Progenitor cell of endocrine pancreas (in vitro differentiated cells): ENCODE measurements at places on chromosomes 3 and 15. TPM values are rescaled to one million over a fixed set of nuclear protein-coding genes. Genes with fewer than 3 reads are reported as not detected.
A peak's percentile ranks its signal among the peaks of the same experiment; 100 is the strongest.

GRK7 gene
- total RNA-seq: 0.14 TPM in 1 of 2 replicates, not detected in the other

PIK3R4 gene
- 29.3 and 32.2 TPM in 2 replicates for total RNA-seq

HGD gene
- total RNA-seq: 11.9 and 27.8 TPM in 2 replicates

IL17RC gene
- total RNA-seq: 13.4 and 17.1 TPM in 2 replicates

RTP1 gene
- not detected in 2 replicates for total RNA-seq

SIDT1 gene
- total RNA-seq: 0.18 TPM in 1 of 2 replicates, not detected in the other

GRCh38 chr3:183178833-183179549, 16.5 kb upstream of the LAMP3 start:
- peak; percentile 46 for DNase-seq
- peaks cover 60% of the 10 kb centered on the region for H3K27me3 ChIP-seq
- H3K4me3 ChIP-seq: peak overlapping the region; percentile 69
- peaks cover 3% of the 10 kb centered on the region for H3K4me1 ChIP-seq
- no peaks in the 10 kb centered on the region for H3K36me3 ChIP-seq

DNA sequence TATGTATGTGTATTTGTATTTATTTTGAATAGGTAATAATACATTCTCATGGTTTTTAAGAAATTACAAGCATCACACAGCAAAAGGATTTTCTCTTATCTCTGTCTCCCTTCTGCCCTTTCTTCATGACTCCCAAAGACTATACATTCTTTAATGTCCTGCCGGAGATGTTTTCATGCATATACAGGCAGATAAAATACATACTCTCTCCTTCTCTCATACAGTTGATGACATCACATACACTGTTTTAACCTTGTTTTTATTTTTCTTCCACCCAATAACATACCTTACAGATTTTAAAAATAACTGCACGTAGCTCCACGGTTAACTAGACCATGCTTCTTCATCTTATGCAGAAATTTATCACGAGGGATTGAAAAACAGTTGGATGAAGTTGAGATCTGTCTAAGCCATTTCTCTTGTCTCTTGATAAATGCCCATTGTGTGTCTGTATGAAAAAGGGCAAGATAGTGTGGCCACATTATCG, 249.8 kb downstream of the EDEM1 start:
- H3K27ac ChIP-seq: no peak overlapping the region
- DNase-seq: no peak
- H3K4me1 ChIP-seq: no peaks in the 10 kb centered on the region
- no peaks in the 10 kb centered on the region for H3K36me3 ChIP-seq
- no peaks in the 10 kb centered on the region for H3K27me3 ChIP-seq
- H3K4me3 ChIP-seq: no peak overlapping the region

GRCh38 chr3:39137991-39138803, 15.2 kb downstream of the CSRNP1 start:
- peaks cover 7% of the 10 kb centered on the region for H3K27me3 ChIP-seq
- DNase-seq: no peak
- H3K4me1 ChIP-seq: peaks cover 13% of the 10 kb centered on the region
- no peak overlapping the region for H3K27ac ChIP-seq

DNA sequence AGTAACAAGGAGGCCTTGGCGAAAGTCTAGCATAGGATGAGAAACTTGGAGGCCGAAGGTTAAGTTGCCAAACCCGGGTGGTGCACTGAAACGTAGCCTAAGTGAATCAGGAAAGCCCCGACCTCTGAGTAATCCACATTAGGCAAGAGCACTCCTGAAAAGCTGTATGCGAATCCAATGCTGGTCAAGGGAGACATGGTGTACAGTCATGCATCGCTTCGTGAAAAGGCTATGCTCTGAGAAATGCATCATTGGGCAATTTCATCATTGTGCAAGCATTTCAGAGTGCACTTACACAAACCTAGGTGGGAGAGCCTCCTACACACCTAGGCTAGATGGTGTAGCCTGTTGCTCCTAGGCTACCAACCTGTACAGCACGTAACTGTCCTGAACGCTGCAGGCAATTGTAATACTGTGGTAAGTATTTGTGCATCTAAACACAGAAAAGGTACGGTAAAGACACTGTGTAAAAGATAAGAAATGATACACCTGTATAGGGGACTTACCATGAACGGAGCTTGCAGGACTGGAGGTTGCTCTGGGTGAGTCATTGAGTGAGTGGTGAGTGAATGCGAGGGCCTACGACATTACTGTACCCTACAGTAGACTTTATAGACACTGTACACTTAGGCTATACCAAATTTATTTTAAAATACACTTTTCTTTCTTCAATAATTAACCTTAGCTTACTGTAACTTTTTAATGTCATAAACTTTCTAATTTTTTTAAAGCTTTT, 222.5 kb downstream of the SHQ1 start:
- no peak overlapping the region for H3K27ac ChIP-seq
- H3K36me3 ChIP-seq: no peaks in the 10 kb centered on the region
- H3K27me3 ChIP-seq: no peaks in the 10 kb centered on the region
- H3K4me1 ChIP-seq: peaks cover 35% of the 10 kb centered on the region
- no peak for DNase-seq
- H3K4me3 ChIP-seq: no peak overlapping the region

DNA sequence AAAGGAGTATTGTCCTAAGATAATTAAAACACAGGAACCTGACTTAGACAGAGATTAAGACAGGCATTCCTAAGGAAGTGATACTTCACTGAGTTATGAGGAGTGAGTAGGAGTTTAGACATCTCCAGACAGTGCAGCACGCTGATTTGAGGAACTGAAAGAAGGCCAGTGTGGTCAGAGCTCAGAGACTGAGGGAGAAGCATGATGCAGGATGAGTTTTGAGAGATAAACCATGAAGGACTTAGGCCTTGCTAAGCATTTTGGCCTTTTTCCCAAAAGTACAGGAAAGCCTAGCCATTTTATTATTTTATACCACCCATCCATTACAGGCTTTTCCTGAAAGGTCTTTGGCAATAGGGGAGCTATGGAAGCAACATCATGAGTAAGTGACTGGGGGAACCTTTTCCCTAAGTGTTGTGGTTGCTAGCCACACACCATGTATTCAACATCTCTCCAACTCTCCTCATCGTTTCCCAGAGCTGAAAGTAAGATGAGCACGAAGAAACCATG, 375.6 kb upstream of the TPRG1 start:
- H3K4me3 ChIP-seq: no peak overlapping the region
- no peak for DNase-seq
- peaks cover 1% of the 10 kb centered on the region for H3K36me3 ChIP-seq
- no peak overlapping the region for H3K27ac ChIP-seq
- H3K27me3 ChIP-seq: no peaks in the 10 kb centered on the region

DNA sequence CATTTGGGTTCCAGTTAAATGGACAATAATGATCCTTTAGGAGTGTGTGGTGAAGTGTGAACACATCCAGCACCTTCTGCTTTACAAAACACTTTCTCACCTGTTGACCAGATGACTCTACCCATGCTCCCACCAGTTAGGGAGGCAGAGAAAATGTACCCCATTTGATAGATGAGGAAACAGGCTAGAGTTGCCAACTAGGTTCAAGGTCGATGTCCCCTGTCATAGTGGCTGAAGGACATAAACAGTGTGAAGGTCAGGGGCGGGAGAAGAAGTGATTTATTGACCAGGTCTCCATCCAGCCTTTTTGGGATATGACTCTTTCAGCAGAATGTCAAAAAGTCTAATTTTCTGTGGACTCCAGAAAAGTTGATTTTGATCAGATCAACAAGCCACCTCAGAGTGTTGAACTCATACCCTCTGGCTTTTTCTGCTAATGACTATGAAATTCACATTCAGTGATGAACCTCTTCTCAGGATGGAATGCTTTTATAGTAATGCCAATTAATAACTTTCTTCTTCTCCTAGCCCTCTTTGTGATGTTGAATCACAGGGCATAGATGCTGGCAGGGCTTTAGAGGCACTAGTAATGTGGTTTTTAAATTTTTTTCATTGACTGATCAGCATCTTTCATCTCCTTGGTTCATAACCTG, 57.5 kb downstream of the CPN2 start:
- peaks cover 9% of the 10 kb centered on the region for H3K4me1 ChIP-seq
- no peak overlapping the region for H3K4me3 ChIP-seq
- no peak for DNase-seq
- H3K36me3 ChIP-seq: peaks cover 1% of the 10 kb centered on the region

DNA sequence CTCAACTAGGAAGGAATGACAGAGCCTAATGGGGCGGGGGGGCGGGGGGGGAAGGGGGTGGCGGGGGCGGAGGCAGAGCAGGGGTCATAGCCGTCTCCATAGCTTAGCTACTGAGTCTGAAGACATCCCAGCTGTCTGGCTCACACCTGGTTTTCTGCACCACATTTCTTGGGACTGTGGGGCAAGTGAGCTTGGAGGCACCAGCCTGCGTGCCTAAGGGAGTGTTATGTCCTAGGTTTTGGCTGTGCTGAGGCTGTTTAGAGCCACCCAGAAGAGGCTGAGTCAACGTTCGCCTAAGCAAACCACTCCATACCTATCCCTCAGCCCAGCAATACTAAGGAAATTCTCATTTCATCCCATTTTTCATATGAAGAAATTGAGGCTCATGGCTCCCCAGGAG, 1.4 kb downstream of the IL17RD start:
- H3K4me1 ChIP-seq: peaks cover 24% of the 10 kb centered on the region
- H3K27me3 ChIP-seq: peaks cover 29% of the 10 kb centered on the region
- DNase-seq: no peak

- H3K36me3 ChIP-seq: no peaks in the 10 kb centered on the region
- H3K4me1 ChIP-seq: peaks cover 1% of the 10 kb centered on the region
- DNase-seq: no peak
- H3K4me3 ChIP-seq: no peak overlapping the region
- H3K27ac ChIP-seq: no peak overlapping the region
Measured at GRCh38 chr3:156483002-156483401, 71.9 kb downstream of the SSR3 start.

DNA sequence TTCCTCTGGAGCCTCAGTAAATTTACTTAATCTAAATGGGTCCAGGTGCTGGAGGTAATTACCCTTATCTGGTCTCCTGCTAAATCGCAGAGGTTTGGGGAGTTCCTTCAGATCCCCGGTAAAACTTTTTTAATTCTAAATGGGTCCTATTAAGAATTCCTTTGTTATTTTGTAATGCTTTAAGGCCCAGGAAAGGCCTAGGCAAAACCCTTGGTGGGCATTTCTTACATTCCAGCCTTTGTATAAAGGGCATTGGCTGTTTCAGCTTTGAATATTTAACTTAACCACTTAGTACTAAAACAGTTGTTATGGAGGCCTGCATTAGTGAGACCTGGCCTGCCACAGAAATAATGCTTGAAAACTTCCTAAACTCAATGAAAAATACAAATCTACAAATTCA, 14.9 kb upstream of the ZNF662 start:
- no peaks in the 10 kb centered on the region for H3K27me3 ChIP-seq
- peak overlapping the region; percentile 89 for H3K27ac ChIP-seq
- no peak for DNase-seq
- H3K4me1 ChIP-seq: peaks cover 46% of the 10 kb centered on the region

- H3K4me3 ChIP-seq: no peak overlapping the region
- peak overlapping the region; percentile 38 for H3K27ac ChIP-seq
- no peak for DNase-seq
- H3K36me3 ChIP-seq: no peaks in the 10 kb centered on the region
- no peaks in the 10 kb centered on the region for H3K27me3 ChIP-seq
Measured at GRCh38 chr3:110413807-110414748, 657.5 kb upstream of the NECTIN3 start.

GRCh38 chr3:56111606-56112304, 356.5 kb downstream of the ERC2 start:
- H3K4me3 ChIP-seq: no peak overlapping the region
- no peak for DNase-seq
- H3K27ac ChIP-seq: no peak overlapping the region
- no peaks in the 10 kb centered on the region for H3K27me3 ChIP-seq
- H3K4me1 ChIP-seq: no peaks in the 10 kb centered on the region

- DNase-seq: no peak
- peaks cover 4% of the 10 kb centered on the region for H3K4me1 ChIP-seq
- H3K4me3 ChIP-seq: no peak overlapping the region
- peaks cover 88% of the 10 kb centered on the region for H3K27me3 ChIP-seq
- H3K27ac ChIP-seq: no peak overlapping the region
- no peaks in the 10 kb centered on the region for H3K36me3 ChIP-seq
Measured at GRCh38 chr3:127134466-127134865, 58.5 kb upstream of the PRR23E start.

DNA sequence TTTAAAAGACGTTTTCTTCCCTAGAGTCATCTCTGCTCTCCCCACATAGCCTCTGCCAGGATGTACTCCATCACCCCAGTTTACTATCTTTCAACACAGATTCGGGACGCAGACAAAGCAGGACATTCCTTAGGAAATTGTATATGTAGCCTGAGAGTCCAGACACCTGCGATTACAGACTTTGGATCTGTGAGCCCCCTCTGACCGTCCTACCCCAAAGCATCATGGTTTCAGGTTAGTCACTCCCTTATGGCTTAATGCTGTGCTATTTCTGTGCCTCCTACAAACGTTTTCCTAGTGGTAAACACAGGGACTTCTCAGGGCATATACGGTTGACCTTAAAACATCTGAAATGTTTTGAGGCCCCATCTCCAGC, 234.0 kb upstream of the BHLHE40 start:
- no peaks in the 10 kb centered on the region for H3K36me3 ChIP-seq
- H3K4me1 ChIP-seq: peaks cover 9% of the 10 kb centered on the region
- H3K4me3 ChIP-seq: no peak overlapping the region
- no peak for DNase-seq

- no peak overlapping the region for H3K4me3 ChIP-seq
- no peaks in the 10 kb centered on the region for H3K4me1 ChIP-seq
- H3K27ac ChIP-seq: no peak overlapping the region
- no peaks in the 10 kb centered on the region for H3K36me3 ChIP-seq
Measured at GRCh38 chr3:184733971-184734608, 22.2 kb upstream of the MAGEF1 start.

DNA sequence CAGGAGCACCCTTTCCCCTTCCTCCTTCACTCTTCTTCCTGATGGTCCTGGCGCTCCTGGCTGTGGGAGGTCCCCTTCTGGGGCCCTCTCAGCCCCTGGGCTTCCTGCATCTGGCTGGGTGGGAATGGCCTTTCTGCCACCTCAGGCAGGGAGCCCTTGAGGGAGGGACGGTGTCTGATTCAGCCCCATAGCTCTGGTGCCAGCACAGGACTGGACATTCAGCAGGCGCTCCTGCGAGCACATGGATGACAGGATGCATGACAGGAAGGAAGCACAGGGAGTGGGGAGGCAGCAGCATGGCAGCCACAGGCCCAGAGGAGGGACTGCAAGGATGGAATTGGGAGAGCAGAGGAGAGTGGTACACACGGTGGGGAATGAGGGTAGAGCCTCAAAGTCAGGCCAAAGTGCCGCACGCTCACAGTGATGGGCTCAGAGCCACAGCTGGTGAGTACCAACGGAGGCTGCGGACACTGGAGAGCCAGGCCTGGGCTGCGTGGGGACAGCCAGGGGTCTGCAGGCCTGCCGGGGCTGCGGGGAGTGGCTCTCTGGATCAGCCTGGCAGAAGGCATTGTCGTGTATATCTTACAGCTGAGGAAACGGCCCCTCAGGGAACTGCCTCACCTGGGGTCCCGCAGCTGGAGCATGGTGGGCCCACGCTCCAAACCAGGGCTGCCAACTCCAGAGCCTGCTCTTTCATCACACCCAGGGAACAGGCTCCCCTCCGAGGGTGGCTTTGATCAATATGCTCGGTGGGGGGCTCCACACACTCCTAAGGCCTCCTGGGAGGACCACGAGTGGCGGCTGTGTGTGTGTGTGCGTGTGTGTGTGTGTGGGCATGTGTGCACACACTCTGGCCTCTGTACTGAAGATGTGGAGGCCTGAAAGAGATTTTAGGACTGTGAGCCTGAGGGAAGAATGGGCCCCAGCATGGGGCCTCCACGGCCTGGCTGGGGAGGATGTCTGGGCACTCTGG, 51.4 kb upstream of the CTSH start:
- no peak overlapping the region for H3K4me3 ChIP-seq
- peaks cover 1% of the 10 kb centered on the region for H3K4me1 ChIP-seq
- no peak for DNase-seq
- no peaks in the 10 kb centered on the region for H3K36me3 ChIP-seq
- peaks cover 9% of the 10 kb centered on the region for H3K27me3 ChIP-seq
